ENCODE measurements at places on chromosomes 5 and 9. TPM values are rescaled to one million over a fixed set of nuclear protein-coding genes. Genes with fewer than 3 reads are reported as not detected.

WDR38 gene
- not detected for total RNA-seq

- no peak for DNase-seq
Measured at GRCh38 chr9:12351293-12352044, 341.7 kb upstream of the TYRP1 start.

- no peak for DNase-seq
Measured at GRCh38 chr5:11076945-11077613, 316.0 kb upstream of the DAP start.

TAF11L5 gene
- not detected for total RNA-seq

OTULINL gene
- 18.8 TPM for total RNA-seq

DNA sequence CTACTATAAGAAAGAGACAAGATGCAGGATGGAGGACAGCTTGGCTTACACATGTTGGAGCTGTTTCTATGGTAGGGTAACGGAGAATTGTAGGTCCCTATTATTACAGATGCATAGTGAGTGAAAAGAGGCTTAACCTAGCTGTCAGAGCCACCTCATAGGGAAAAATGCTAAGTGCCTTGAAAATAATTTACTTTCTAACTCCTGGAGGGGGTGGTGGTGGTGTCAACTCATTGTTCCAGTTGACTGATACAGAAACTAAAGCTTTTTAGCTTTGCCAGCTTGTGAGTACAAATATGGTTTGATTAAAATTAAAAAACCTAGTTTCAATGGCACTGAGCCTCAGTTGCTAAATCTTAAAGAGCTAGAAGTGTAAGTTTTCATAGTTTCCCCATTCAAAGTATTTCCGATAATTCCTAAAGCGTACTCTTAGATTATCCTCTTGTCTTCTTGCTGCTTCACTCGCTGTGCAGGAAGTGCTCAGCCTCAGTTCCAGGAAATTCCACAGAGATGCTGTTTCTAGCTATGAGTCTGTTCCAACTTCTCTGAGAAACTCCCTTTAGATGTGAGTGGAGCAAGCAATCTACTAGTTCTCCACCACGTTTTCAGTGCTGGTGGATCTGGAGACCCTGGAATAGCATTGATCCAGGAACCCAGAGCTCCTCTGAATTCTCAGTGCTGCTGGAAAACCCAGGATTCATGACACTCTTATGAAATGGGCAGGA, 265.2 kb downstream of the DMAC1 start:
- no peak for DNase-seq

TMC1 gene
- 0.82 TPM for total RNA-seq

- no peak for DNase-seq
Measured at GRCh38 chr9:114110180-114110579, 11.1 kb upstream of the KIF12 start.

FCN2 gene
- total RNA-seq, result not detected

- DNase-seq, result no peak
Measured at GRCh38 chr5:12277504-12278192, 373.4 kb upstream of the CTNND2 start.

TMEM215 gene
- 0.82 TPM for total RNA-seq

- no peak for DNase-seq
Measured at GRCh38 chr9:123354806-123355508, 1.0 kb upstream of the CRB2 start.

DNA sequence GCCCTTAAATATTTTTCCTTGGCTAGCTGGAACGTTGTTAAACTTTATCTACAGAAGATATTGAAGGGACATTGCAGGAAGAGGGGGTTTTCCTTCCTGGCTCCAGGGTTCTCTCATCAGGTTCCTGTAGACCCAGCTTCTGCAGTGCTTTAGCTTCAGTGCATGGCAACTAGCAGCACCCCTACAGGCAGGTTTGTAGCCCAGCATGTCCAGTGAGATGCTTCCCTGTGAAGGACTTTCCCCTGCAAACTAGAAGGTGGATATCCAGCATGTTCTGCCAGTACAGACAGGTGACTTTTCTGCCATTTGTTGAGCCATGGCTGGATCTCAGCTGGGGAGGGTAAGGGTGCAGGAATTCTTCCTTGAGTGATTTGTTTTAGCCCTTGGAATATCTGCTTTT, 10.4 kb downstream of the CCL28 start:
- DNase-seq, result no peak

DNA sequence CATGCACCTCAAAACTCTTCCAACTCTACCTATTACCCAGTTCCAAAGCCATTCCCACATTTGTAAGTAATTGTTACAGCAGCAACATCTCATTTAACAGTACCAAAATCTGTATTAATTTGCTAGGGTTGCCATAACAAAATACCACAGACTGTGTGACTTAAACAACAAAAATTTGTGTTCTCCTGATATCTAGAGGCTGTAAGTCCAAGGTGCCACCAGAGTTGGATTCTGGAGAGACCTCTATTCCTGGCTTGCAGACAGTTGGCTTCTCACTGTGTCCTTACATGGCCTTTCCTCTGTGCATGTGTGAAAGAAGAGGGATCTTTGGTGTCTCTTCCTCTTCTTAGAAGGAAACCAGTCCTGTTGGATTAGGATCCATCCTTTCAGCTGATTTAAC, 203.8 kb upstream of the PIK3R1 start:
- DNase-seq, result no peak

DNA sequence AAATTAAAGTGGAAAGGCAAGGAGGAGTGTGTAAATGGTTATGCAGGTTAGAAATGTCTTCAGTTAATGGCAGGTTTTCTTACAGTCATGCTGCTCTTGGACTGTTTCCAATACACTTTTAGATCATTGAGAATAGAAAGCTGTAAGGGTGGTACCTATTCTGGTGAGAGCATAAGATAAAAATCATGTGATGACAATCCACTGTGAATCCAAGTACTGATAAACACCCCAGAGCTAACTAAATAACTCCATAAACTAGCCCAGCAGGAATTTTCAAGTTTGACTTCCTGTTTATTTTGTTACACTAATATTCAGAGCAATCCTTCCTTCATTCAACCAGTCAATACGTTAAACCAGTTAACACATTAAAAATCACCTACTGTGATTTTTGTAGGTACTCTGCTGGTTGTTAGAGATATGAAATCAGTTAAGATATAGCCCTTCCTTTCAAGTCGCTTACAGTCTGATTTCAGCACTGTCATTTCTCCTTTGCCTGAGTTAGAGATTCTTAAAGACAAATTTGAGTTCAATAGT, 22.6 kb downstream of the VCAN start:
- DNase-seq, result no peak

RHOBTB3 gene
- 312 TPM for total RNA-seq

- no peak for DNase-seq
Measured at GRCh38 chr5:134006115-134006514, 1.3 kb upstream of the VDAC1 start.

SAPCD2 gene
- 1.2 TPM for total RNA-seq

Measured in frontal cortex (tissue), 4 donors.